ENCODE measurements at places on chromosomes 7 and 10.
A peak's percentile ranks its signal among the peaks of the same experiment; 100 is the strongest.

GRCh38 chr7:99374111-99375064, at the start of gene ARPC1B:
TSS of gene ARPC1B (plus strand) at chr7:99374730. CDS start at chr7:99385715, 10,985 bp downstream.
- DNase-seq, result peak; percentile 80

- DNase-seq, result no peak
Observed at GRCh38 chr10:60376221-60377041, 13.2 kb downstream of the ANK3 start.

DNA sequence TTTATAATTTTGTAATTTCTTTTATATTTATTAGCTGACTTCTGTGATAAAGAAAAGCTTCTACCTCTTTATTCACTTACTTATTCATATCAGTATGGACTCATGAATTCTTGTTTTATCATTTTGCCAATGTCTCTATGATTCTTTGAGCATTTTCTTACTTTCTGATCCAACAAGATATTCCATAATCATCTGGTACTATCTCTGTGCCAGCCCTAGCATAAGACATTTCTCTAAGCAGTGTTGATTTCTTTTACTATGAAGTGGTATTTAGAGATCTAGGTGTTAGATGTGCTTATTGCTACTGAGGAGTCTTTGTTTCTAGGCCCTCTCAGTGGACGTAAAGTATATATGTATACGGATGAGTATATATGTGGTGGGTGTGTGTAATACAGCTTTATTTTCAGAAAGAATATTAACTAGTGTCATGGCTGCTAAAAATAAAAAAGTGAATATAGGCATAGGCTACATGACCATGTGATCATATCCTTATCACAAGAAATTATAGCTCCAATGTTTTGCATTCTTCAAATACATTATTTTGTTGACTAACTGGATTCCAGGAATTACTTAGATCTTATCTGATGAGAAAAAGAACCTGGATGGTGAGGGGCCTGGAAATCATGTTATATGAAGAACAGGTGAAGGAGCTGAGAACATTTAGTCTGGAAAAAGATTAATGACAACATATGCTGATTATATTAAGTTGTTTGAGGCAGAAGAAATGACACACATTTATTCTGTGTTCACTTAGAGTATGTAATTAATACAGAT, 13.1 kb downstream of the PHTF2 start:
- DNase-seq, result no peak

DNA sequence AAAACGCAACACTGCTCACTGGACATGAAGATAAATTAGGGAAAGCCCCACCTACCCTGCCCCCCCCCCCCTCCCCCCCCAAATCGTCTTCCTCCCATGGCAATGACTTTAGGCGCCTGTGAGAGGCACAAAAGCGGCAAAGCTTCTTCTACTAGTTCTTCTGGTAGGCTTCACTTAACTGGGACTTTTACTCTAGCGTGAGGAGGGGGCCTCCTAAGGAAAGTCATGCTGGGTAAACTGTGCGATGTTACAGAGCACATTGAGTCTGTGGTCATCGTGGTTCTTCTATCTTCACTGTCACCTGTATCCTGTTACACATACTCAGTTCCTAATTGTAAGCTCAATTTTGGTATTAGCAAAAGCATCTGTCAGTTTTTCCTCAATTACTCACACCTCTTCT, 25.1 kb downstream of the HSPB1 start:
- DNase-seq, result no peak

GRCh38 chr10:109007514-109007913, 915.8 kb downstream of the XPNPEP1 start:
- DNase-seq, result no peak

GRCh38 chr10:79354141-79354540, 6.9 kb downstream of the PPIF start:
- no peak for DNase-seq

DNA sequence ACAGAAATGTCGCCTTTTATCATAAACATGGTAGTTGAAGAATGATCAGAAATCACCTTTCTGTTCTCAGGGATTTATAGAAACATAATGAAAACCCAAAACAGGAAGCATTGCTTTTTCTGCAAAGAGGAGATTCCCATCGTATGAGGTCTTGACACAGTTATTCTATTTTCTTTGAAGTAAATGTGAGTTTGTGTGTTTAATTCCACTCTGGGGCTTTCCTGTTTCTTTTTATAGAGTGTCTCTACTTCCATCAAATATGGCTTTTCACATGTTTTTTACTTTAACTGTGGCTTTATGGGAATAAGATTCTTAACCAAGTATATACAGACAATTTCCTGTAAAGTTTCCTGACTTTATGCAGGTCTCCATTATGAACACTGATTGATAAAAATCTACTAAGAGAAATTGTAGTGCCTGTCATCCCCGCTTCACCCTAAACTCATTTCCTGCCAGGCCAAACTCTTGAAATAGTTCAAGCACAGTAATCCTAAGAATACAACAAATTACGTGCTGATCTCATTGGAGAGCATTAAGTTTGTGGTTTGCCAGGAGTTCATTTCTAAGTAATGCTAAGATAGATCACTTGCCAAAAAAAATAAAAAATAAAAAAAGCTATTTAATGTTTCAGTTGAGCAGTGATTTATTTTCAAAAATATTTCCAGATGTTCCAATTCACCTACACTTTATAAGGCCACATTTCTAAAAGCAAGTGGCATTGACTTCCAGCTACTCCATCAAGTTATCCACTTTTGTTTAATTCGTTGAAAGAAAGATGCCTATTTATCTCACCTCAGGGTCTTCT, 52.2 kb upstream of the SEC61G start:
- DNase-seq, result no peak

- DNase-seq, result no peak
Observed at GRCh38 chr7:111096997-111097396, 6.1 kb downstream of the LRRN3 start.

DNA sequence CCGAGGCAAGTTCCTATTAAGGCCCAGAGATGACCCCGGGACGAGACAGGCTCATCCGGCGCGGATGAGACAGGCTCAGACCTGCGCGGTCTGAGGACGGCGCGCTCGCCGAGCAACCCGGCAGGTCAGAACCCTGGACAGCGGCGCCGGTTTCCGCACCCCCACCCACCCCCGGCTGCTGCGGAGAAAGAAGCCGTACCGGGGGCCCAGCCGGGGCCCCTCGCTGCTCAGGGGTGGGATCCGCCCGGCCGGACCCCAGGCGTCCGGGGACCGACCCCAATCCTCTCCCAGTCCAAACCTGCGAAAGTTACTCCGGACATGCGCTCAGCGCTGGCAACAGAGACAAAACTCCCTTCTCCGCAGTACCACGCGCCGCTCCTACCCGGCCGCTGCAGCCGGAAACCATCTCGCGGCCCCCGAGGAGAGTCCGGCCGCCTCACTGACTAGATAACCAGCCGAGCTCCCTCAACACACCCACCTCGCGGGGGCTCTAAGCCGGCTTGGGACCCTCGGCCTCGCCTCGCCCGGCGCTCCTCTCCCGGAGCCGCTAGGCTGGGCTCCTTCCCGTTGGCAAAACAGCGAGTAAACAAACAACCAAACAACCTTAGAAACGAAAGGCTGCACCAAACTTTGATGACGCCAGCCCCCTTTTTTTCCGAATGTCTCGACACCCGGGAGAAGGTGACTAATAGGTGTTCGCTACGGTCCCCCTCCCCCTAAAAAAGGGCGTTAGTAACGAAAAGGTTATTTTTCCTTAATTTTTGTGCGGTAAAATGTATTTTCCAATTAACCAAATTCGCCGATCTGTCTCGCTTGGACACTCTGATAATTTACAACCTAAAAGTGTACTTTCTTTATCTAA, 2.3 kb upstream of the DRGX start:
- peak; percentile 7 for DNase-seq

GRCh38 chr10:99523251-99523773, 9.4 kb upstream of the NKX2-3 start:
- no peak for DNase-seq

DNA sequence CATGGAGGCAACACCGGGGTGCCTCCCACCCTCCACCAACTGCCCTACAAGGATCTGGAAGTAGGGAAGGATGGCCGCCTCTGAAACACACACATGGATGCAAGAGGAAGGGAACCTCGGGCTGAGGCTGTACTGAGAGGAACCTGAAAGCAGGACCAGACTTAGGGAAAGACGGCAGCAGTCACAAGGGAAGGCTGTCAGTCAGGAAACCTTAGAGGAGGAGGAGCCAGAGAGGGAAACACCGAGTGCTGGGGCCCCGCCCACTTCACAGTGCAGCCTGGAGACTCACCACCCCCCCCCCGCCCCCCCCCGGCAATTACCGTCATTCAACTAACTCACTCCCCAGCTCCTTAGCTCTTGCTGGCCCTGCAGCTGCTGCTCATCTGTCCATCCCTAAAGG, 2.5 kb downstream of the CYREN start:
- DNase-seq, result no peak

DNA sequence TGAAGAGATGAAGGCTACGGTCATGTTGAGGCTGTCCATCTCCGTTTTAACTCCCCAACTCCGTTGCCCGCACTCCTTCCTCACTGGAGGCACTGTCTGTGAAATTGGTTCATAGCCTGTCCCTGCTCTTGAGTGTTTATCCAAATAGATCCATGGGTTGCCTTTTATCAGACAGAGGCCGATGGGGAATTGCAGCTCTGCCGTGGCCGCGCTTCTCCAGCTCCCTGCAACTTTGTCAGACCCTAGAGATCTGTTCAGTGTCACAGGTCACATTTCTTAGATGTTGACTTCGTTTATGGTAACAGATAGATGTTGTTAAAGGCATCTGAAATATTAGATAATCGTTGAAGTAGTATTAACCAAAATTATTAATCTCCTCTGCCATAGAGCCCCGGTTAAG, 14.7 kb downstream of the PPP2R2D start:
- DNase-seq, result no peak

- no peak for DNase-seq
Observed at GRCh38 chr10:83253011-83253671, 886.2 kb upstream of the GHITM start.

- no peak for DNase-seq
Observed at GRCh38 chr7:108099713-108100112, 30.4 kb downstream of the LAMB4 start.

- DNase-seq, result no peak
Observed at GRCh38 chr10:13263591-13263990, 29.4 kb upstream of the UCMA start.
